SK-MEL-5 (cell line): ENCODE measurements at places on chromosomes 4 and X.

- no peak for DNase-seq
Measured at GRCh38 chrX:16687514-16687913, 25.0 kb downstream of the CTPS2 start.

- no peak for DNase-seq
Measured at GRCh38 chr4:14920759-14921320, 81.4 kb upstream of the CPEB2 start.

- peak; percentile 34 for DNase-seq
Measured at GRCh38 chrX:39152106-39152649, 350.9 kb downstream of the MID1IP1 start.

GRCh38 chrX:72306851-72307645, 1.3 kb upstream of the CITED1 start:
- peak; percentile 67 for DNase-seq

- no peak for DNase-seq
Measured at GRCh38 chrX:12954981-12955380, 19.9 kb upstream of the TMSB4X start.

- no peak for DNase-seq
Measured at GRCh38 chr4:100356172-100356571, 161.7 kb downstream of the EMCN start.

- no peak for DNase-seq
Measured at GRCh38 chr4:180041576-180041975, 2201.6 kb upstream of the TENM3 start.

DNA sequence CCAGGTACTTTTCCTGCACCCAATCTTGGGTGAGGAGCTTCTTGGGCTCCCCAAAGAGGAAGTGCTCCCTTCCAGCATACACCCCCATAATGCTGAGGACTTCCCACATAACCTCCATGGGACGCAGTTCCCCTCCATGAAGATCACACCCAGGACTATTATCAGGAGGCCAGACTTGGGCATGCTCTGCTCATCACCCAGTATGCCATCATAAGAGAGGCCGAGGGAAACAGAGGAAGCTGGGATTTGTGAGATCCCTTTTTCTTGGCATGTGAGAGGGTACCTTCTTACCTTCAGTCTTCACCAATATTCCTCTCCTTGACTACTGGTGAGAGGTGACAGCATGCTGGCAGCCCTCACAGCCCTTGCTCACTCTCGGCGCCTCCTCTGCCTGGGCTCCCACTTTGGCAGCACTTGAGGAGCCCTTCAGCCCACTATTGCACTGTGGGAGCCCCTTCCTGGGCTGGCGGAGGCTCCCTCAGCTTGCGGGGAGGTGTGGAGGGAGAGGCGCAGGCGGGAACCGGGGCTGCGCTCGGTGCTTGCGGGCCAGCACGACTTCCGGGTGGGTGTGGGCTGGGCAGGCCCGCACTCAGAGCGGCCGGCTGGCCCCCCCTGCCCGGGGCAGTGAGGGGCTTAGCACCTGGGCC, 15.7 kb upstream of the HSFX1 start:
- no peak for DNase-seq

DNA sequence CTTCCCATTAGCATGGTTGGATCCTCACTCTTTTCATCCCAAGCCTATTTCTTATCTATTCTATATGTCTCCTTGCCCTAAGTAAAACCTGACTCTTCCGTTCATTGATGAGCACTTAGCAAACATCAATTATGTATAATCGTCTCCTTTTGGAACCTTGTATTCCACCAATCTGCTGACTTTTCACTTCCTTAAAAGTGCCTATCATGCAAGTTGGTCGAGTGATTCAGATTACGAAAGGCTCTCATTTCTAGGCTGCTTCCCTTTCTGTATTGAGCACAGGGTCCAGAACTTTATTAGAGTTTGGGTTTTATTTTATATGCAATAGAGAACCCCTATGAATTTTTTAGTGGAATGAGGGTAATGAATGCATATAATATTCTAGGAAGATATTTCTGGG, 27.1 kb upstream of the ALB start:
- DNase-seq = no peak

GRCh38 chr4:61992351-61992750, 792.2 kb downstream of the ADGRL3 start:
- DNase-seq = no peak

DNA sequence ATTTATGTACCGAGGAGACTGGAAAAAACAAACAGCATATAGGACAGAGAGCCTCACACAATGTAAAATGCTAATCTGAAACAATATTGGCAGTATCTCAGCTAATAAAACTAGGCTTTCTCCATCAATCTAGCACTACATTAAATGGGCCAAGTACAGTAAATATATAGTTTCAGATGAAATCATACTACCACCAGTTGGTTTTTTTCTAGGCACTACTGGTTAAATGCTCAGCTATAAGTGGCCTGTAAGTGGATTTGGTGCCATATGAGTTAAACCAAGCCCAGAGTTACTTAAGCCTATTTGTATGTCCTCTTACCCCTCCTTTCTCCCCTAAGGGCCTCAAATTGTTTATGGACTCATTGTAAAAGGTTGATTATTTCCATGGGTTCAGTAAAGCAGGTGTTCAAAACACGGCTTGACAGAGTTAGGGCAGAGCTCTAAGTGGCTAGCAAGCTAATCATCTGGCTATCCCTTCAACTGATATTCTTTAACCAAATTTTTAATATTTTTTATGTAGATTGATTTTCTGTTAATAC, 57.5 kb downstream of the FAM13A start:
- no peak for DNase-seq

DNA sequence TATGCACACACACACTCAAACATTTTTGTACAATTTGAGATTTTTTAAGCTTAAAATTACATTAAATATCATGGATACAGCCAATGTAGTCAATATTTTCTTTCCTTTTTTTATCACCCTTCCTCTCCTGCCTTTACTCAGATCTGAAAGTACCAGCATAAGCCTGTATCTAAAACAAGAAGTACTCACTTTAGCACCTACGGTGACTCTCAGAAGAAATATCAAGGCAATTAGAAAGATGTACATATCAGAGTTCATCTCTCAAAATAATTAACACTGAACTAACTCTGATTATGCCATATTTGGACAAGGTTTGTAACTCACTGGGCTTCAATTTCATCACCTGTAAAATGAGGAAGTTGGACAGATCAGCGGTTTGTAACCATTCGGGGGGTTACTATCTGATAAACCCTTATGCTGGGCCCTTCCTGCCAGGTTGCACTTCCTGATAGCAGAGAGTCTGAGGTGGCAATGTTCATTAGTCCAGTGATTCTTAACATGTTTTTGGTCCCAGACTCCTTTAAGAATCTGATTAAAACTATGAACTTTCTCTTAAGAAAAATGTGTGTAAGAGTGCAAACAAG, 5.7 kb upstream of the GPR174 start:
- no peak for DNase-seq

DNA sequence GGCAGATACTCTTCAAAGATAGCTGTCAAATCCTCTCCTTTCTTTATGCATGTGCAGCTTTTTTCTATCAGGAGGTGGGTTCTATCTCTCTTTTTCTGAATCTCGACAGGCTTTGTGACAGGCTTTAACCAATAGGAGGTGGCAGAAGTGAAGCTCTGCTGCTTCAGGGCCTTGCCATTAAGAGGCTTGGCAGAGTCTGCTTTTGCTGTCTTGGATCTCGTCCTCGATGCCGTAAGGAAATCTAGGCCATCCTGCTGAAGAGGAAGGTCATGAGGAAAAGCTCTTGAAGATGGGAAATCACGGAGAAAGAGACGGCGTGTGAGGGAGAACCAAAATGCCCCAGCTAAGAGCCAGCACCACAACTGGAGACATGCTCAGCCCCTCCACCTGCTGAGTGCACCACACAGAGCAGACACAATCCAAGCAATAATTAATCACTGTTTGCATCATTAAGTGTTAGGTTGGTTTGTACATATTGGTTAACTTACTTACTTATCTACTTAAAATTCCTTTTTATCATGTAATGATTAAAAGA, 92.2 kb downstream of the DDIT4L start:
- DNase-seq = no peak

DNA sequence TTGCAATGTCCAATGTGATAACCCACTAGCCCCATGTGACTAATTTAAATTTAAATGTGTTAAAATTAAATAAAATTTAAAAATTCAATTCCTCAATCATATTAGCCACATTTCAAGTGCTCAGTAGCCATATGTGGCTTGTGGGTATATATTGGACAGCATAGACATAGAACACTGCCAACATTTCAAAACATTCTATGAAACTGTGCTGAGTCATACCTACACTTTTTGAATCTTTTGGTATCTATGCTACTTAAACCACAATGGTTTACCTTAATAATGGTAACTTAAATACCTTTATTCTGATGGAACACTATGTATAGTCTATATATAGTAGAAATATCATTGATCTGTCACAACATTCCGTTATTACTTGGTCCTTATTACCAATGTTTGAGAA, 223.4 kb upstream of the ATOH1 start:
- DNase-seq = no peak

DNA sequence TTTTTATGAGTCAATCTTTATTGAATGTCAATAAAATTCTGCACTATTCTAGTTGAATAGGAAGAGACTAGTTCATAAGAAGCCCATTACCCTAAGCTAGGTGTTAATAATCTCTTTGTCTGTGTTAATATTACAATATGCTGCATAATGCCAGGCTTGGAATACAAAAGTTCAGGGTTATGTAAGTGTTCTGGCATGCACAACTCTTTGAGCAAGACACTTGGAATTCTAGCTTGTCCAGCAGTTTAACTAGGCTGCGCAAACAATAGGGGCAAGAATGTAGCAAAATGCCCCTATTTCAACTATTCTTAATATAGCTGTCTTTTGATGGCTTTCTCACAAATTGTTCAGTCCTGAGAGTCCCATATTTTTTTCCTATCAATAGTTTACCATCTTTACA, 31.3 kb upstream of the ETNPPL start:
- DNase-seq = no peak

GRCh38 chrX:13215729-13216128, 104.1 kb downstream of the ATXN3L start:
- DNase-seq = no peak

GRCh38 chr4:159062381-159062780, 40.5 kb upstream of the RAPGEF2 start:
- DNase-seq = no peak

GRCh38 chrX:17829566-17829965, 31.5 kb downstream of the RAI2 start:
- DNase-seq = no peak
